Subcutaneous adipose tissue (tissue), 4 donors: ENCODE measurements at places on chromosomes 3 and 15. TPM values are rescaled to one million over a fixed set of nuclear protein-coding genes. Genes with fewer than 3 reads are reported as not detected.

The SCN11A gene
- 1.9 TPM for total RNA-seq

The LIPC gene
- not detected for total RNA-seq

The DAZL gene
- total RNA-seq = not detected

The FBXO40 gene
- not detected for total RNA-seq

The GHSR gene
- not detected for total RNA-seq

The SCG5 gene
- total RNA-seq = not detected

The ZNF80 gene
- total RNA-seq = 0.49 TPM

The SSUH2 gene
- total RNA-seq = 0.98 TPM

The IQCF5 gene
- not detected for total RNA-seq

The SYNM gene
- total RNA-seq = 61.2 TPM

The ACTRT3 gene
- 4.4 TPM for total RNA-seq

The CELSR3 gene
- total RNA-seq = 0.51 TPM

The SERPINI2 gene
- not detected for total RNA-seq

The LMCD1 gene
- total RNA-seq = 250 TPM

The PROS1 gene
- total RNA-seq = 56.9 TPM

The FGD5 gene
- total RNA-seq = 18.2 TPM

The CDHR4 gene
- not detected for total RNA-seq

The GBE1 gene
- 184 TPM for total RNA-seq

The ITIH4 gene
- total RNA-seq = 5.8 TPM

The RNF123 gene
- 23.7 TPM for total RNA-seq

The STRIT1 gene
- not detected for total RNA-seq

The ROPN1B gene
- total RNA-seq = not detected

The SGO1 gene
- not detected for total RNA-seq

The PGBD4 gene
- 2.1 TPM for total RNA-seq

The TMEM40 gene
- not detected for total RNA-seq

The CGNL1 gene
- 3.3 TPM for total RNA-seq

The CPEB1 gene
- total RNA-seq = 3.1 TPM

The CCDC54 gene
- not detected for total RNA-seq

The ERC2 gene
- 1.1 TPM for total RNA-seq

The DPPA4 gene
- not detected for total RNA-seq

The ABCF3 gene
- total RNA-seq = 72.5 TPM

The TPRG1 gene
- 72.0 TPM for total RNA-seq

The ROBO1 gene
- total RNA-seq = 27.7 TPM

The IL16 gene
- 28.1 TPM for total RNA-seq

The CPN2 gene
- not detected for total RNA-seq

The SLC28A2 gene
- not detected for total RNA-seq

The LRRC2 gene
- 1.1 TPM for total RNA-seq

The MYO5C gene
- total RNA-seq = 9.2 TPM

The TMEM62 gene
- 28.7 TPM for total RNA-seq

The TGM5 gene
- 1.0 TPM for total RNA-seq

The SLC25A36 gene
- 84.5 TPM for total RNA-seq
